ENCODE measurements at places on chromosomes 6 and 20.

GRCh38 chr20:1324598-1325172, 4.3 kb downstream of the SDCBP2 start:
- peak; percentile 47 for DNase-seq

GRCh38 chr6:29752451-29753308, 29.4 kb downstream of the HLA-F start:
- DNase-seq, result peak; percentile 84

GRCh38 chr6:164211254-164211653, 796.7 kb downstream of the QKI start:
- DNase-seq, result no peak

GRCh38 chr6:134247231-134247833, 70.6 kb downstream of the SGK1 start:
- peak; percentile 46 for DNase-seq

- no peak for DNase-seq
These were observed 21.9 kb upstream of the RREB1 start for GRCh38 chr6:7085911-7086310.

- DNase-seq, result no peak
These were observed 738.2 kb downstream of the CD109 start for GRCh38 chr6:74434171-74434570.

DNA sequence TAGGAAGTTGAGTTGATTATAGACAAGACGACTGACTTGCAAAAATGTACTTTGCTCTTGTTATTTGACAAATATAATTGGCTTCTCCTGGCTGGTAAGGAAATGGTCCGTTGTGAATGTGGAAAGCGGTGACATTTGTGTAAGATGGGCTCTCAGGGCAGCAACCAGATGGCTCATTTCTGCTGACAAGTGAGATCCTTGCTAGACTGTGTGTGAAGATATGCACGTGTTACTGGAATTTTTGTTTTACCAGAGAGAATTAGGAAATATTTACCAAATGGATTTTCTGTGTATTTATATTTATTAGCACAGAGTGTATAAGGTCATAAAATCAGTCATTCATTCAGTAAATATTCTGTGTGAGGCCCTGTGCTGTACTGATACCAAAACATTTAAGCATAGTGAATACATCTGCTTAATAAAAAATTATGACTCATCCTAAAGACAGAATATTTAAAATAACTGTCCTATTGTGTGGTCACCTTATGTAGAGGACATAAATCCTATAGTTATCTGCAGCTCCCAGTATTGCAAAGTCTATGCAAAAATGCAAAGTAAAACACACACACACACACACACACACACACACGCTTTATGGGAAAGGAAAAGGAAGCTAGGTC, 109.9 kb upstream of the ASF1A start:
- no peak for DNase-seq

DNA sequence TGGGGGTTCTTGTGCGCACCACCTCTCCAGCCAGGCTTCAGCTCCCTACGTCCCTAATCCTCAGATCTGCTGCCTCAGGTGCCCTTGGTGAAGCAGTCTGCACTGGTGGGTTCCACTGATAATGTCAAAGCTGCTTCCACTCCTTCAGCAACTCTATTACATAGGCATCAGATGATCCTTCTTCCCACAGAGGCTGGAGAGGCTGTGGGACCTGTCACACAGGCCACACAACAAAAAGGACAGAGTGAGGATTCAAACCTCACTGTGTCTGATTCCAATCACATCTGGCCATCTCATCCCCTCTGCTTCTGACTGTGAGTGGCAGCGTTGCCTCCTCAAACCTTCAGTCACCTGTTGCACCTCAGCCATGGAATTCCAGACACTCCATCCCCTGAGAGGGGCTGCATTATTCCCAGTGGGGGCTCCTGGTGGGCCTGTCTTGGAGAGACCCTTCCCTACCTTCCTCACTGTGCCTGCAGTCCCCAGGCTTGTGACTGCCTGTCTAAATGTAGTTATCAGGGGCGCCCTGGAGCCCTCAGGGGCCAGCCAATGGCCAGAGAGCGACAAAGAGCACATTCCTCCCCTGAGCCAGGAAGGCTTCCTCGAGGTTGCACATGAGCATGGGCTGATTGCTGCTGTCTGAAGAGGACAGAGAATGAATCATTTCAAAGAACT, 211.4 kb upstream of the ECI2 start:
- DNase-seq, result no peak

GRCh38 chr6:90502866-90503407, 83.9 kb downstream of the MAP3K7 start:
- no peak for DNase-seq

- DNase-seq, result peak; percentile 40
These were observed at the start of gene BEND3 for GRCh38 chr6:107114926-107115694. Gene BEND3, minus strand, starts transcription at chr6:107115515. Its CDS starts 16,230 bp downstream, at chr6:107099285.

DNA sequence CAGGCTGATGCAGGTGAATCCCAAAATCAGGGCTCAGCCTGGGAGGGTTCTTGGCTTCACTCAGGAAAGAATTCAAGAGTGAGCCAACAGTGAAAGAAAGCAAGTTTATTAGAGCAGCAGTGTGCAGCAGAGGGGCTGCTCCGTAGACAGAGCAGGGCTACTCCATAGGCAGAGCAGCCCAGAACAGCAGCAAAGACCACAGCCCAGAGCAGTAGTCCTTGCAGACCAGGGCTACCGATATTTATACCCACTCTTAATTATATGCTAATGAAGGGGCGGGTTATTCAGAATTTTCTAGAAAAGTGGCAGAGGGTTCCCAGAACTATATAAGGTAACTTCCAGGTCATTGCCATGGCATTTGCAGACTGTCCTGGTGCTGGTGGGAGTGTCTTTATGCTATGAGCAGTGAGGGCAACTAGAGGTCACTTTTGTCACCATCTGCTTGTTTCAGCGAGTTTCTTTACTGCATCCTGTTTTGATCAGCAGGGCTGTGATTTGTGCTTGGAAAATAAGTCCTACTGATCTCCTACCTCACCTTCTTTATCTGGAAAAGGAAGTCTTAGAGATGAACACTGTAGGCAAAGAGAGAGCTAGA, 39.8 kb upstream of the PTPN1 start:
- no peak for DNase-seq

GRCh38 chr20:50381771-50382593, 128.2 kb upstream of the PTPN1 start:
- DNase-seq, result no peak

- DNase-seq, result no peak
These were observed 3.9 kb upstream of the PHACTR3 start for GRCh38 chr20:59600472-59600871.
